Stimulated activated CD8-positive, alpha-beta memory T cell treated with anti-CD3 and anti-CD28 coated beads, Interleukin-15, amount 100 ng/mL, for 24 hours (primary cell): ENCODE measurements at places on chromosomes 2 and 18.

DNA sequence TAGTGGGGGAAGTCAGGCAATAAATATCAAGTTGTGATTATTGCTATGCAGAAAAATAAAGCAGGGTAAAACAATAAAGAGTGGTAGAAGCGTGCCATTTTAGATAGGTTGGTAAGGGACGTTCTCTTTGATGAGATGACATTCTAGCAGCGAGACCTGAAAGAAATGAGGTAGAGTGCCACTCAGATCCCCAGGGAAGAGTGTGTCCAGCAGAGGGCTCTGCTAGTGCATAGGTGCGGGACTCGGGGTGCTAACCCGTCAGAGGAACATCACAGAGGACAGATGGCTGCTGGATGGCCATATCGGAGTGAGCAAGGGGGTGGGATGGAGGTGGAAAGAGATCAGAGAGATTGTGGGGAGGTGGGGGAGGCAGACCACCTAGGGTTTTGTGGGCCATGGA lies 16.3 kb upstream of the GTF2A1L start:
- no peak for DNase-seq

DNA sequence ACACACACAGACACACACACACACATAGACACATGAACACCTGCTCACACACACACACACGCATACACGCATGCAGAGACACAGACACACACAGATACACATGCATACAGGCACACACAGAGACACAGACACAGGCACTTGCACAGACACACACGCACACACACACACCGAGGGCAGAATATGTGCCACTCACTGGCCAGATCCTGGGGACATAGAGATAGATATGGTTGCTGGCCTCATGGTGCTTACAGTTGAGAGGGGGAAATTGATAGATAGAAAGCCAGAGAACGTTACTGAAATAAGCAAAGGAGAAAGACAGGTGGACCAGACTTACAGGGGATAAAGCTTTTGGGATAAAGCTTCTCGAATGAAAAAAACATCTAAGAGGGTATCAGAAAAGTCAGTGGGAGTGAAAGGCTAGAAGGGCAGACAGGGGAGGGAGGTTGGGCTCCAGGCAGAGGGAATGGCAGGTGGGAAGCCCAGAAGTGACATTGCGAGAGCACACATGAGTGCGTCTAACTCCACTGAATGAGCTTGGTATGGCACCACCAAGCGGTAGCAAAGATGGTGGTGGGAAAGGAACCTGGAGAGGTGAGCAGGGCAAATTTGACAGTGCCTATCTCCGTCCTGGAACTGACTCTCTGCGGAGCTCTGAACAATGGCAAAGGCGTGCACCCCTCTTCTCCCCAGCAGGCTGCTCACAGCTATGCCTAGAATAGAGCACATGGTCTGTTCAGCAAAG lies 390.1 kb upstream of the TRIB2 start:
- DNase-seq, result no peak

DNA sequence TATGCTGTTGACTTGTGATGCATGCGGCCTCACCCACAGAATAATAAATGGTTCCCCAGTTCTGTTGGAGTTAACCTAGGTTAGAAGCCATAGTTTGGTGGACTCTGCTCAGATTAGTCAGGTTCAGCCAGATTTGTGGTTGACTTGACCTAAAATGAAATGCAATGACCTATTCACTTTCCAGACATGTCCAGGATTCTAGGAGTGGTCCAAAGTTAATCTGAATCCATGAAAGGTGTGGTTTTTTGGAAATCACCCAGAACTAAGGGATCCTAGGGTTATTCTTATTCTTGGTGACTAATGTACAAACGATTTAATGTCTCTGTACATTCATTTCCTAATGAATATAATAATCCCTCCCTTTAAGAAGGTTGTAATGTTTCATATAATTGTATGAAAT lies 88.9 kb upstream of the RBBP8 start:
- DNase-seq, result no peak

DNA sequence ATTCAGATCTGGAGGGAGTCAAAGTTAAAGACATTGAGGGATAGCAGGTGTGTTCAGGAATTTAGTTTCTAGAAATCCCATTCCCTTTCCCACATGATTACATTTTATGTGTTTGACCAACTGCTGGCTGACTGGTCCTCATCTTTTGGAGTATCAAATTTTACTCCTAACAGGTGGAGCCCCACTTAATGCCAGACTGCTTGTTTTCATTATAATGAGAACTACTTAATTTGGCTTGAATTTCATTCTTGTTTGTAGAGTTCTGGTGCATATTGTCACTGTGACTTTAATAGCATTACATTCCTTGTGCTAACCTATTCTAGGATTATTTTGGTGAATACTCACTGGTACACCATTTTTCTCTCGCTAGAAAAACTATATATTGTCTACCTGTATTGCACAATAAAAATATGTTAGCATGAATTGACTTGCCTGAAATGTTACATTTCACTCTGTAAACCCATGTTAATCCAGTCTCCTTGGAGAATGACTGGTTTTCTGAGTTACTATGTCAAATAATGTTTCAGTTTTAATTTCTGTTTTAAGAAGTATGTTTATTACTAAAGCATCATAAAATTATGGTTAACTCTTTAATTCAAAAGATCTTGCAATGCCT lies 98.2 kb downstream of the TANC1 start:
- DNase-seq, result no peak

- DNase-seq, result no peak
Observed at GRCh38 chr2:147862859-147863516, 18.2 kb downstream of the ACVR2A start.

GRCh38 chr2:180046202-180046601 lies 39.1 kb upstream of the CWC22 start:
- DNase-seq, result no peak

DNA sequence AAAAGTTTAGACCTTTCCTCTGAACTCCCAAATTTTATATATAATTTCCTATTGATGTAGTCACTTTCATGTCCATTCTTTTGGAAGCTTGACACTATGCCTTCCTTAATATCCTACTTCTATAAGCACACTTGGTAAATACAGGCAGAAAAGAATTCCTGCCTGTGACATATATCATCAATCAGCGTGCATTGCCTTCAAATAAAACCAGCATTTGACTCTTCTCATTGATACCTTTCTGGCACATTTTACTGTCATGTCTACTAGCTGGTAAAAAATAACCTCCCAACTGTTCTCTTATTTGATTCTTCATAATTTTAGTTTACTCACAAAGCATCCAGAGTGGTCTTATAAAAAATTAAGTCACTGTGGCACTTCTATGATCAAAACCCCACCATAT lies 693.5 kb downstream of the CBLN2 start:
- no peak for DNase-seq

DNA sequence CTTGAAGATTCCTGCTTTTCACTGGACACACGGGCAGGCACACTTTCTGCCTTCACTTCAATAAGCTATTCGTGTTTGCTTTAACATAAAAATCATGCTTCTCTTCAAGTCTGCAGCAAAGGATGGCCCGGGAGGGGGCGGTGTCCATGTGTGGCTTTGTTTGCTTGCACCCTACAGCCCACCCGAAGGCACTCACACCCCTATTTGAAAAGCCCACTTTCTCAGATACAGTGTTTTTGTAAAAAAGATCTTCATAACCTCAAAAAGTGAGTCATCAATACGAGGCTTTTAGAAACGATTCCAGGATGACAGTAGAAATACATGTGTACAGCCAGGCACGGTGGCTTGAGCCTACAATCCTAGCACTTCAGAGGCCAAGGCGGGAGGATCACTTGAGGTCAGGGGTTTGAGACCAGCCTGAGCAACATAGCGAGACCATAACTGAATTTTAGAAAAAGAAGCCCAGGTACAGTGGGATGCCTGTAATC lies 36.5 kb upstream of the HPCAL1 start:
- no peak for DNase-seq
